Stromal cell of bone marrow (primary cell): ENCODE measurements at places on chromosomes 12 and 14.

GRCh38 chr12:93272997-93273396 lies 104.7 kb upstream of the NUDT4 start:
- no peak for DNase-seq

DNA sequence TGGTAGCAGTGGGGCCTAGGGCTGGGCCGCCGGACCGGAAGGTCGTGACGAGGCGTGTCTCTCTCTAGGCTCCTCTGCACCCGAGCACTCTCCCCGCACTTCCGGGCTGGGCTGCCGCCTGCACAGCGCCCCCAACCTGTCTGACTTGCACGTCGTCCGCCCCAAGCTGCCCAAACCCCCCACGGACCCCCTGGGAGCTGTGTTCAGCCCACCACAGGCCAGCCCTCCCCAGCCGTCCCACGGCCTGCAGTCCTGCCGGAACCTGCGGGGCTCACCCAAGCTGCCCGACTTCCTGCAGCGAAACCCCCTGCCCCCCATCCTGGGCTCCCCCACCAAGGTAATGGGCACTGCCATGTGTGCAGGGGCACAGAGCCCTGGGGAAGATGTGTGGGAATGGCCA lies 13.3 kb upstream of the PUS1 start:
- no peak for DNase-seq

- no peak for DNase-seq
Observed at GRCh38 chr12:90174198-90174510, 465.5 kb upstream of the ATP2B1 start.

- DNase-seq, result no peak
Observed at GRCh38 chr14:34981743-34982420, 910 bp upstream of the SRP54 start.

GRCh38 chr14:93103392-93104080 lies 12.2 kb downstream of the ITPK1 start:
- DNase-seq, result no peak

- DNase-seq, result no peak
Observed at GRCh38 chr12:29309320-29309902, 71.6 kb downstream of the ERGIC2 start.

GRCh38 chr14:77221241-77221871 lies 39.8 kb downstream of the TMEM63C start:
- DNase-seq, result no peak

DNA sequence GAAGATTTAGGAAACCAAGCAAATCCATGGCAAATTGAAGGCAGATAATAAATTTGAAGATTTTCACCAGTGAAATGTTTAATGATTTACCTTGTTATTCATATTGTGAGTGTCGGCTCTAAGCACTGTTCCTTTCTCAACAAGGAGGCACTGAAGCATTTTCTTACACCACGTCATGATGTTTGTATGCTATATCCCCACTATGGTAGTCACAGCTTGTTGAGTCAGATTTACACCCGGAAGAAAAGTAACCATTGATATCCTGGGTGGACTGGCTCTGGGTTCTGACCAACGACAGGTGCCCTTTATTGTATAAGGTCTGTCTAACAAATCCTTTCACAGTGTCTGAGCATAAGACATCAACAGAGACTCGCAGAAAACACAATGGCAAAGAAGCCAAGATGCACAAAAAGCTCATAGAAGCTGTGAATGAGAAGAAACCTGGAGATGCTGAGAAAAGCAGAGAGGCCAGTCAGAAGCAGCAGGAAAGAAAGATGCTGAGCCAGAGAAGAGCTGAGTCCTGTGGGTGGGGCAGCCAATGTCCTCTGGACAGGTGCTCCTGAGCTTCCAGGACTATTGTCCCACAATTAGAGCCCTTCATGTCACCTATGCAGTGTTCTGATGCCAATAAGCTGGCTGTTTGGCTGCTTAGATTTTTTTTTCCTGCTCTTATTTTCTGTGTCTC lies 49.7 kb upstream of the ARHGAP5 start:
- no peak for DNase-seq

DNA sequence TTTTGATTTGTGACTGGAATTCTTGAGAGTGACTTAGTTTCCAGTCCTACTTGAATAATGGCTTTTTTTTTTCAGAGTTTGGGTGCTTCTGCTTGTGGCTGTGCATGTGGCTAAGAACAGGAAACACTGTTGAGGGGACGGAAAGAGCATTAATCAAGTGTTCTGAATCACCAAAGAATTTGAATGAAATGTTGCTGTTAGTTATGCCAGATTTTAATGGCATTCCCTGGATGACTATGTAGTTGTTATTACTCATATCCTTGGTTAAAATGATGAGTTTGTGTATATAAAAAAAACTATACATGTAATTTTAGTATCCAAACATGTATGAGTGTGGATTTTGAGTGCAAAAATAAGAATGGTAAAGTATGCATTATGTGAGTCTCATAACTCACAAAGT lies 347.9 kb downstream of the BCAT1 start:
- peak; percentile 79 for DNase-seq

GRCh38 chr12:81492131-81492720 lies 266.9 kb downstream of the PPFIA2 start:
- DNase-seq, result peak; percentile 9

- DNase-seq, result no peak
Observed at GRCh38 chr12:53601296-53601847, 24.8 kb downstream of the ATF7 start.

DNA sequence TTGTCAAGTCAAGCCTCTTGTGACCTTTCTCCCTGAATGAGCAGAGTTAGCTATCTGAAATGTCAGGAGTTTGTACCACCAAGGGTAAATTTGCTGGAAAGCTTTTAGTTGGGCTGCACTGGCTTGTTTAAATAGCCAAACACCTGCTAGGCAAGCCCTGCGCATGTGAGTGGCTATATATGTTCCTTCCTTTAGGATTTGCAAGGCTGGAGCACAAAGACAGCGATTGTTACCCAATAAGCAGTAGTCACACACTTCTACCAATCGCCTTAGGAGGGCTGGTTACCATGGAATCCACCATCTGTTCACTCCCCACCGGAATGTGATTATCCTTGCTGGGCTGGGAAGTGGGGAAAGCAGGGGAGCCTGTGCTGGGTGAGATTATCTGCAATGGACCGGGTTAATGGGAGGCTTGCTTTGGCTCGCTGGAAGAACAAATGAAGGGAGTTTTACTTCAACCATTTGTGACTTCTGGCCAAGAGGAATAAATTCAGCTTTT lies 102.5 kb downstream of the FGD4 start:
- peak; percentile 25 for DNase-seq

DNA sequence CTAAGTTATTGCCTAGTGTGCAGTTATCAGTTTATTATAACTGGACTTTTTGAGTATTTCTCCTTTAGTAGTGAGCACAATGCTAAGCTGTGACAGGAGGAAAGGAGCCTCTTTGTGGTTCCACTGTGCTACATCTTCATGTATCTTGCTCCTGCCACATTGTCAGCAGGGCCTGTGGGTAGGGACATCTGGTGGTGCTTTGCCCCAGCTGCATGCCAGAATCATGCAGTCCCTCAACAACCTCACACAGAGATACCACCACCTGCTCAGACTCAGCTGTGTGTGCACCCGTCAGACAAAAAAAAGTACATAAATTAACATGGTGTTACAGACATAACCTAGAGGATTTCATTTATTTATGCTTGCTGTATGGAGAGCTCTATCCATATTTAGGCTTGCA lies 51.1 kb downstream of the MIS18BP1 start:
- no peak for DNase-seq

GRCh38 chr14:34472706-34473279 lies 10.8 kb upstream of the SPTSSA start:
- DNase-seq, result no peak

GRCh38 chr12:29667011-29667410 lies 116.7 kb downstream of the TMTC1 start:
- DNase-seq, result no peak
